ENCODE measurements at places on chromosomes 6 and 20.

DNA sequence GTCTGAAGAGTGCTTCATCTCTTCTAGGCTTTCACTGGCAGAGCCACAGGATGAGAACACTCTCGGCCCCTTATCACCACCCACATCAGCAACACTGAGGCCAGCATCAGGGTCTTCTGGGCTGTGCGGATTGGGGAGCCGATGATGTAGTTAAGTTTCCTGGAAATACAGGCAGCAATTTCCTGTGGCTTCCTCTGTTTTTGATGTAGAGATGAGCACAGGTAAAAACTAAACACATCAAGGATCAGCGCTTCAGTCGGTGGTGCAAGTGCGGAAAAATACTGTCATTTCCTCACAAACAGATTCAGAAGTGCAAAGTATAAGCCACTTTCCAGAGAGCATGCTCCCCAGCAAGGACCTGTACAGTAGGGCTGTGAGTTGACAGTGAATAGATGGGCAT lies 62.6 kb downstream of the BACH2 start:
- DNase-seq, result no peak

DNA sequence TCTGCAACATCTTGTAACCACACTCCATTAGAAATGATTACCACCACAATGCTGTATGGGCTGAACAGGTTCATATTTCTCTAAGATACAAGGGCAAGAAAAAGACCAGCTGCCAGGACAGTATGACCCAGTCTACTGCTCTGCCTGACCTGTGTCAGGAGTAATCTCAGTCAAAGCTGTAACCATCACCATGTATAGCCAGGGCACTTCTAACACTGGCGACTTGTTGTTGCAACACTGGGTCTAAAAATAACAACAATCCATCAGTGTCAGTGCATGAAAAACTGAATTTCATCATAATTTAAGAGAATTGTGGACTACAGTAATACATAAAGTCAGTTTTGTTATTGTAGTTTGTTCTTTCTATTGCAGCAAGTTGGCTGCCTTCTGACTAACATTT lies 738.6 kb upstream of the ADGRB3 start:
- no peak for DNase-seq

DNA sequence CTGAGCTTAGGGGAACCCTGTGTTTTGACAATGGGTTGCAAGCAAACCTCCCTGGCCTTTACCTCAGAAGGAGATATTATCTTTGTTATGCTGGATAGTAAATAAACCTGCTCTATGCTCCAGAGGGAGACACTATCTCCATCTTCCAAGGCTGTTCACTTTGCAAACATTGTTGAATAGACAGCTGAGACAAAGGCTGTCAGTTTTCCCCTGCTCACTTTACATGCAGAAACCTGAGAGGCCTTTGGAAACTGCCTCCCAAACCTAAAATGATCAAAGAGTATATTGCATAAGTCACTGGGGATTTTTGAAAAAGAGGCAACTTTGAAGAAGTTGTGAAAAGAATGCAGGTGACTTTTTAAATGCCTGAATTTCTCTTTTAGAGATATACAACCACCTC lies 61.6 kb downstream of the MRAP2 start:
- no peak for DNase-seq

GRCh38 chr6:84415068-84415467 lies 187.6 kb upstream of the CEP162 start:
- DNase-seq, result no peak

GRCh38 chr6:73504160-73504559 lies 16.7 kb downstream of the EEF1A1 start:
- DNase-seq, result no peak

DNA sequence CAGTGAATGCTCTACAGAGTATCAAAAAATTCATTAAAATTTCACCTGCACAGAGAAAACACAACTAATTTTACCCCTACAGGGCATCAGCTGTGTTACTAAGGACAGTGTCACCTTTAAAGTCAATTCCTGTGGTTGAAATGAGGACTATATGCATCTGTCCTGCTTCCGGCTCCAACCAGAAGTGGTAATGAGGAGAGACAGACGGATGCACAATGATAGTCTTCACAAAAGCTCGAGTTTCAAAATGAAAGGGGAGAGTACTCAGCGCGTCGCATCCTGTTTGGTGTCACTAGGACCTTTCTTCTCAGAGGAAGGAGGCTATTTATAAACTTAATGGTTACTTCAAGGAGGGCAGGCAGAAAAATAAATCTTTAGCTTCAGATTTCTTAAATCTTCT lies 86.5 kb downstream of the LYRM4 start:
- DNase-seq, result no peak

DNA sequence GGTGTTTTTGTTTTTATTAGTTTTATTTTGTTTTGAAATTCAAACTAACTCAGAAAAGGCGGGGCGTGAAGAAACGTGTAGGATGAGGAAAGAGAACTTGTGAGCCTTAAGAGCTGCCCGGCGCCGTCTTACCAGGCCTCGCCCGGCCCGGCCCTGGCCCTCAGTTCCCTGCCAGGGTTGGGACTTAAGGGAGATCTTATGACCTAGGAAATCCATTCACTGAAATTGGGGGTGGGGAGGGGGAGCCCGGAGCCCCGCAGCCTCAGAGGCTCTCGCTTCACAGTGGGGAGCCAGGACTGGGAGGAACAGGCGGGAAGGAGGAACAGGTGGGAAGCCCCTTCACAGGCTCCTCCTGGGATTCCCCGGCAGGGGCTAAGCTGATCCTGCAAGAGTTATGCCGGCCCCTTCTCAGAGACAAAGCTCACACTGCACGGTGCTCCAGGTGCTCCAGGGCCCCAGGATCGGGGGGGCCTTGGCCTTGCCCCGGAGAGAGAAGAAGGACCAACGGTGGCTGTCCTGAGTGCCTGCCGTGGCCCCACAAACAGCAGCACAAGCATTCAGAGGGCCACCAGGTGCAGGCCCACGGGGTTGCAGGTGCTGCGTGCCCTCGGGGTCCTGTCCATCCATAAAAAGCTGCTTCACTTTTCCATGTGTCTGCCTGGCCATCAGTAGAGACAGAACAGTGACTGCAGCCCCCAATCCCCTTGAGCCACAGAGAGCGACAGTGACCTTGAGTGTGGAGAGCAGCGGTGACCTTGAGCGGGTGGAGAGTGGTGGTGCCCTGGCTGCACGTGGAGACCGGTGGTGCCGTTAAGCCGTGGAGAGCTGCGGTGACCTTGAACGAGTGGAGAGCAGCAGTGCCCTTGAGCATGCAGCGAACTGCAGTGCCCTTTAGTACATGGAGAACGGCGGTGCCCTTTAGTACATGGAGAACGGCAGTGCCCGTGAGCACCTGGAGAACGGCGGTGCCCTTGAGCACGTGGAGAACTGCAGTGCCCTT lies 152.7 kb downstream of the DLL1 start:
- no peak for DNase-seq

DNA sequence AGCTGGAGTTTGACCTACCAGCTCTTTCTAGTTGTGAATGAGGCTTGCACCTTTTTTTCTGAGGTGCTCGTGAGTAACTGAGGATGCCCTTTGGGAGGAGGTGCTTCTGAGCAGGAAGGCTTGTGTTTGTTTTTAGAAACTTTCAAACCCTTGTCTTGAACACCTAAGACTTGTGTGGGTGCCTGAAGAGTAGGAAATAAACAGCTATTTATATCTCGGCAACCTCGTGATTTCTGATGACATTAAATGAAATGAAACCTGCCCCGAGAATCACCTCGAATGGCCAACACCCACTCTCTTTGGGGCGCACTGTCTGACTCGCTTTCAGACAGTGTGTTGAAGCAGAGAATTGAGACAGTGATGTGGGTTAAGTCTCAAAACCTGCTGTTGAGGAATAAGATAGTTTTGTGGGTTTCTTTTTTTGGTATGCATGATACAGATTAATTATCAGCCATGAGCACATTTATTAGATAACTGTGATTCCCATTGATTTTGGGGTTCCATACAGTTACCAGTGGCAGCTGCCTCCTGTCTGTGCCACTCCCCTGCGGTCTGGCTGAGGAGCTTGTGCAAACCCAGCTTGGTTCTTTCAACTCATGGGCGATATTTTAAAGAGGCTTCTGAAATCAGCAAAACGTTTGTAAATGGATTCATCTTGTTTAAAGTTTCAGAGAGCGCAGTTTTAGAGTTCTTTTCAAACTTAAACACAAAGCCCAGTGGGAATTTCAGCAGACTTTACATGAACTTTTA lies 8.4 kb downstream of the IRF4 start:
- no peak for DNase-seq

- no peak for DNase-seq
Observed at GRCh38 chr20:5770987-5771318, 20.8 kb downstream of the SHLD1 start.

GRCh38 chr6:17473554-17473953 lies 80.2 kb downstream of the CAP2 start:
- DNase-seq, result no peak

GRCh38 chr20:36848078-36848660 lies 27.8 kb upstream of the TLDC2 start:
- no peak for DNase-seq

GRCh38 chr20:41029150-41029901 lies 704 bp downstream of the TOP1 start:
- peak; percentile 10 for DNase-seq

DNA sequence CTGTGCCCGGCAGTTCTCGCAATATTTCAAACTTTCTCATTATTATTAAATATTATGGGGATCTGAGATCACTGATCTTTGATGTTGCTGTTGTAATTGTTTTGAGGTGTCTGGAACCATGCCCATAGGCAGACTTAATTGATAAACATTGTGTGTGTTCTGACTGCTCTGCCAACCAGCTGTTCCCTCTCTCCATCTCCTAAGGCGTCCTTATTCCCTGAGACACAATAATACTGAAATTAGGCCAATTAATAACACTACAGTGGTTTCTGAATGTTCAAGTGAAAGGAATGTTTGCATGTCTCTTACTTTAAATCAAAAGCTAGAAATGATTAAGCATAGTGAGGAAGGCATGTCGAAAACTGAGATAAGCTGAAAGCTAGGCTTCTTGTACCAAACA lies 7.6 kb downstream of the MAPK14 start:
- DNase-seq, result no peak

GRCh38 chr6:12528136-12528535 lies 188.4 kb upstream of the PHACTR1 start:
- DNase-seq, result no peak

DNA sequence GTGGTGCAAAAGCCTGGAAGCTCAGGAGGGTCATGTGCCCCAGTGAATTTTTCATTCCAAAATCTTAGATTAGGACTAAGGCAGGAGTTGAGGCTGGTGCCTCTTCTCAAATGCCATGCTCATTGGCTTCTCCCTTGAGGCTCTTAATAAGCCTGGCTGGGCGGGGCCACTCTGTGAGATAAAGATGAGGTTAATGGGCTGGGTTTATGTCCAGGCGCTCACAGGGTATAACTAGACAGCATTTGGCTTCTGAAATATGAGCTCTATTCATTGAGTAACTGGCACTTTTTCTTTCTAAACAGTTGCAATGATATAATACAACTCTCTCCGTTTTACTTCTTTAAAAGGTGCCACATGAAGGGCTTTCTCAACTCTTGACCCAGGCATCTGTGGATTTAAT lies 156.3 kb downstream of the SCML4 start:
- no peak for DNase-seq

DNA sequence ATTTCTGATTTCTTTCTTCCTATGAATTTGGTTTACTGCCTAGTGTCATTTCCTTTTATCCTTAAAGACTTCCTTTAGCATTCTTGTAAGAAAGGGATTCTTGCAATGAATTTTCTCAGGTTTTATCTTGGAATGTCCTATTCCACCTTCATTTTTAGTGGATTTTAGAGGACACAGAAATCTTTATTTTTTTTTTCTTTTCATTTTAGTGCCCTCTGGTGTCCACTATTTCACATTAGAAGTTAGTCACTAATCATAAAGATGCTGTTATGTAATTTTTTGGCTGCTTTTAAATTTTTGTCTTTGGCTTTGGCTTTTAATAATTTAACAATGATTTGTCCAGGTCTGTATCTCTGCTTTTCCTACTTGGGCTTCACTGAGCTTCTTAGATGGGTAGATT lies 28.1 kb downstream of the LMBRD1 start:
- no peak for DNase-seq

DNA sequence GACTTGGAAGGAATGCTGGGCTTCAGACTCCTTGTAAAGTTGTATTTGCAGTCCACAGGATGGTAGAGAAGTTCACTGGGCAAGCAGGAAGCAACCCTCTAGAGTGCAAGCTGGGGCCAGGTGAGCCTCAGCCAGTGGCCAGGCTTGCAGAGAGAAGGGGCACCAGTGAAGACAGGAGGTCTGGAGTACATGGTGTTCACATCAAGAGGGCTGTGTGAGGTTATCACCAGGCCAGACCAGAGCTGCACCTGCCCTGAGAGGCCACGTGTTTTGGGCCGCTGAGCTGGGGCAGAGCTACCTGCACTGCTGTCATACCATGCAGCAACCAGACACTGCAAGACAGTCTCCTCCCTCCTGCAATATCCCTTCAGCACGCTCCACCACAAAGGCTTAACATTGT lies 79.0 kb downstream of the SH3BGRL2 start:
- DNase-seq, result no peak

- no peak for DNase-seq
Observed at GRCh38 chr6:170344631-170345576, 38.3 kb downstream of the FAM120B start.

DNA sequence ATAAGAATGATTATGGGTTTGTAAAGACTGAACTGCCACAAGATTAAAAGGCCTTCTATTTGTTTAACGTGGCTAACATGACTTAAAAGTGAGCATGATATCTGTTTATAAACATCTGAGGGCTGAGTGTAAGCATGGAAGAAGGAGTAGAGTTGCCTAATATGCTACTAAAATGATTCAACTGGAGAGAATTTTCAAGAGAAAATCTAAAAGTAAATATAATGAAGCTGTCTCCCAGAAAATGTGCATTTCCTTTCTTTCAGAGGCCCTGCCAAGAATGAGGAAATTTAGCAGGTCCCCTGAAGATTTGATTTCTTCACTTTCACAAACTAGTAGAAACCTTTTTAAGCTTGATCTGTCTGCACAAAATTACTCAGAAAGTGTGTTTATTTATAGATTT lies 4.2 kb upstream of the EYA4 start:
- DNase-seq, result no peak

DNA sequence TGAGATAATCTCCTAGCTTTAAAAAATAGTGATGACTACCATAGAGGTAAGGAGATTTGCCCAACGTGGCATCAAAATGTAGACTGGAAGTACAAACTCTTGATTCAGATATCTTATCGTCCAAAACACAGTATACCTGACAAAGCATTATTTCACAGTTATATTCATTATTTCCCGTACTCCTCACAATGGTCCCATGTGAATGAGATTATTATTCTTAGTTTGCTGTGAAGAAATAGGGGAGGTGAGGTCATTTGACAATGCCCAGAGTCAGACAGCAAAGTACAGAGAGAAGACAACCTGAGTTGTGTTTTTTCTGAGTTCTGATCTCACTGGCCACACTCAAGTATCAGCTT lies 1.2 kb upstream of the TFB1M start:
- DNase-seq, result no peak

- DNase-seq, result peak; percentile 96
Observed at GRCh38 chr6:141464490-141464889, 668.2 kb upstream of the GJE1 start.

All from DMS79 treated with DMSO at 0.1 percent for 48 hours (cell line).